ENCODE measurements at places on chromosomes 16 and 17. TPM values are rescaled to one million over a fixed set of nuclear protein-coding genes. Genes with fewer than 3 reads are reported as not detected.

Gene SLC13A2
- total RNA-seq, result not detected

Gene HOXB6
- not detected for total RNA-seq

Gene PRR35
- total RNA-seq, result 0.85 TPM

GRCh38 chr17:18866866-18867813, 9.2 kb downstream of the PRPSAP2 start:
- no peak for DNase-seq

Gene TEKT5
- 0.31 TPM for total RNA-seq

DNA sequence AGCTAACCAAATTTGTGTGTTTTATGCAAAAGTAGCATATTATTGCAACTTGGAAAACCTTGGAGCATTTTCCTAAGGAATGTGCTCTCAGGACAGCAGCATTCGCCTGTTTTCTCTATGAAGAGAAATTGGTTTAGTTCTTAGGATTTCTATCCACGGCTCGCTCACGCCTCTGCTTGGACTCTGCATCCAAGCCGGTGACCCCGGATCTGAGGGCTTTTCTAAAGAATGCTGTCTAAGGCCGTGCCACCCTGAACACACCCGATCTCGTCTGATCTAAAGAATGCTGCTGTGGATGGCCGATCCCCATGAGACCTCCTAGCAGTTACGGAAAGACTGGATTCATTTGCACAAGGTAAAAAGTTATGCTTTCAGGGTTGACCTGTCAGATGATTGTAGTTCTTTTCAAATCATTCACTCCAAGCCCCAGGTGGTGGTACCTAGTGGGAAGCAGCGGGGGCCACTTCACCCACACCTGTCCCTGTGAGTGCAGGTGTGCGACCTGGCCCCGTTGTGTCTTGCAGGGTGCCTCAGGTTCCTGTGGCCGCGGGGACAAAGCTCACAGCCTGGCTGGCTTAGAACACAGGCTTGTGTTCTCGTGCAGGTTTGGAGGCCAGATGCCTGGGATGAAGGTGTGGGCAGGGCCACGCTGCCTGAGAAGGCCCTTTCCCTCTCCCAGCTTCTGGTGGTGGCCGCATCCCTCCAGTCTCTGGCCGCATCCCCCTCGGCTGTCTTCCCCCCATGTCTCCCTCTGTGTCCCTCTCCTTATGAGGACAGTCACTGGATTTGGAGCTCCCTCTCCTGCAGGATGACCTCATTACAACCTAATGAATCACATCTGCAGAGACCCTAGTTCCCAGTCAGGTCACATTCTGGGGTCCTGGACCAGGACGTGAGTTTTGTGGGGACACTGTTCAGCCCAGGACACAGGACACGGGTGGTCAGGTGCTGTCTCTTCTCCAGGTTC, 71.1 kb downstream of the BANP start:
- DNase-seq, result peak; percentile 55

Gene IQCK
- total RNA-seq, result 4.4 TPM

Gene SPOP
- 26.2 TPM for total RNA-seq

DNA sequence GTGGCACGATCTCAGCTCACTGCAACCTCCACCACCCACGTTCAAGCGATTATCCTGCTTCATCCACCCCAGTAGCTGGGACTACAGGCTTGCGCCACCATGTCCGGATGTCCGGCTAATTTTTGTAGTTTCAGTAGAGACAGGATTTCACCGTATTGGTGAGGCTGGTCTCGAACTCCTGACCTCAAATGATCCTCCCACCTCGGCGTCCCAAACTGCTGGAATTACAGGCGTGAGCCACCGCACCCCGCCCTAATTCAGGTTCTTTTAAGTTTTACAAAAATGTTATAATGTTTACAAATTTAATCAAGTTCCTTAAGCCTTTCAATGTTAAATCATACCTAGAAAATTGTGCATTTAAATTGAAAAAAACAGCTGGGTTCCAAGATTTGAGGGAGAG, 13.3 kb upstream of the GJD3 start:
- no peak for DNase-seq

Gene ZNF385C
- total RNA-seq, result 3.8 TPM

- no peak for DNase-seq
These were observed 14.8 kb upstream of the PRPSAP1 start for GRCh38 chr17:76368545-76368944.

Gene WBP2
- total RNA-seq, result 44.8 TPM

DNA sequence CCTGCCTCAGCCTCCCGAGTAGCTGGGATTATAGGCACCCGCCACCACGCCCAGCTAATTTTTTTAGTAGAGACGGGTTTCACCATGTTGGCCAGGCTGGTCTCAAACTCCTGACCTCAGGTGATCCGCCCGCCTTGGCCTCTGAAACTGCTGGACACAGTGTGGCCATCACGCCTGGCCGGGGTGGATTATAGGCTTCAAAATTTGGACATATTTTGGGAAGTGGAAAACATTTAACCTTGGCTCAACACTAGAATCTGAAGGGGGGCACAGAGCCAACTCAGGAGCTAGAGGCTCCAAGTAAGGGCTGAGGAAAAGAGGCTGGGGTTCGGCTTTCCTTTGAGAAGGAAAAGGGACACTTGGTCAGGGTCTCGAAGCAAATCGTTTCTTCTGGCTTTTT, 2.2 kb upstream of the CDK5R1 start:
- DNase-seq, result no peak

Gene ZNF319
- 3.1 TPM for total RNA-seq

Gene EARS2
- total RNA-seq, result 101 TPM

All from H7 (cell line).